ENCODE measurements at places on chromosomes 6 and 20. TPM values are rescaled to one million over a fixed set of nuclear protein-coding genes. Genes with fewer than 3 reads are reported as not detected.

DNA sequence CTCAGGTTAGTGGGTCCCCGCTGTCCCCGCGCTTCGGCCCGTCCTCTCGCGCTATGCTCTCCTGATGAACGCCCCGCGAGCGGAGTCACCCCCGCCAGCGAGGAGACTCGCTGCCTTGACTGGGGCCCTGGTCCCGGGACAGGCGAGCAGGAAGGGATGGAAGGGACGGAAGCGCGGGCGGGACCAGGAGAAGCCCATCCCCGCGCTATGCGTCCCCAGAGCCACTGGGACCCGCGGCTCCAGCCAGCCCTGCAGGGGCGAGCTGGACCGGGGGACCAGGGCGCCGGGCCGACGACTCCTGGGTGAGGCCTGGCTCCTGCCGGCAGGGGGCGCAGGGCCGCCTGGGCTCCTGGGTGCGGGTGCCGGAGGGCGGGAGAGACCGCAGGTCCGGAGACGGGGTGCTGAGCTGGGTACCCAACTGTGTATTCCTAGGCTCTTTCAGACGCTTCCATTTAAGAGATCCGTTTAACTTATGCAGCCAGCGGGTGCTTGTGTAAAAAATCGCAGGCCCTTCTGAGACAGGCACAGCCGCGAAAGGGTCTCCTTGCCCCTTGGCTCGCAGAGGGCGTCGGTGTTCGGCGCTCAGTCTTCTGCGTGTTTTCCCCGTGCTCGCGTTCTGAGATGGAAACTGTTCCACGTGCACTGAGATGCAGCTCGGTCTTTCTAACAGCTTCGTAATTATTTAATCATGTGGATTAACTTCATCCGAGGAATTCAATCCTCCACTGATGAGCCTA, 580 bp upstream of the SYCP2 start:
- DNase-seq = peak; percentile 73

DNA sequence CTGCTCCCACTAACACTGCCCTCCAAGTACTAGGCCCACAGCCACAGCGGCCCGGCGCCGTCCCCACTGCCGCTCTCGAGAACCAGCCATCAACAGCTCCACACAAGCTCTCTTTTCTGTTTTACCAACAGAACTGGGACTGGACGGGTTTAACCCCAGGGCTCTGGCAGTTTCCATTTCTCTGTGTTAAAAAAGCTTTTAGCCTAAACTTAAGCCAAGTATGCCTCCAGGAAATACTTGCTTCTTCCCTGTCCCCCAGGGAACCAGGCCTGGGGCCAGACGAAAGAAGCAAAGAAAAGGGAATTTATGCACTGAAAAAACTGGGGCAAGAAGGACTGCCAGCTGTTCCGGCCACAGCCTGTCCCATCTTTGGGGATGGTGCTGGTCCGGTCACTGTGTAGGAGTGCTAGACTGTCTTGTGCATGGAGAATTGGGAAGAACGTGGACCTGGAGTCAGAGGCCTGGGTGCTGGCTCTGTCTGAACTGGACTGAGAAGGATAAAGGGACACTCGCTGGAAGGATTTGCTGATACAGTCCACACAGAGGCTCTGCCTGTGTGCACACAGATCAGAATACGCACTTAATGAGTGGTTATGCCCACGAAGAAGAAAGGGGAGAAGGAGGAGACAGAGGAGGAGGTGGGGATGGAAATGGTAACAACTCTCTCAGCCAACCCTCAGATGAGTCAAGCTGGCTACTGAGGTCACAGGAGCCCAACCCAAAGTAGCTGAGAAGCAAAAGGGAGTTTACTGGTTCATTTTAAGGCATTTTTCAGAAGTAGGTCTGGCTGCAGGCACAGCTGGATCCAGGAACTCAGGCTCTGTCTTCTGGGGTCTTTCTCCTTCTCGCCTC, 254.4 kb upstream of the PMEPA1 start:
- no peak for DNase-seq

GRCh38 chr6:54335871-54336270, 27.6 kb downstream of the TINAG start:
- DNase-seq = peak; percentile 37

OXT gene
- 0.35 TPM for polyA plus RNA-seq
